ENCODE measurements at places on chromosomes 5 and 9. TPM values are rescaled to one million over a fixed set of nuclear protein-coding genes. Genes with fewer than 3 reads are reported as not detected.

The ARSI gene
- 6.6 TPM for total RNA-seq

The STK10 gene
- total RNA-seq = 33.6 TPM

The RLN2 gene
- 2.3 TPM for total RNA-seq

DNA sequence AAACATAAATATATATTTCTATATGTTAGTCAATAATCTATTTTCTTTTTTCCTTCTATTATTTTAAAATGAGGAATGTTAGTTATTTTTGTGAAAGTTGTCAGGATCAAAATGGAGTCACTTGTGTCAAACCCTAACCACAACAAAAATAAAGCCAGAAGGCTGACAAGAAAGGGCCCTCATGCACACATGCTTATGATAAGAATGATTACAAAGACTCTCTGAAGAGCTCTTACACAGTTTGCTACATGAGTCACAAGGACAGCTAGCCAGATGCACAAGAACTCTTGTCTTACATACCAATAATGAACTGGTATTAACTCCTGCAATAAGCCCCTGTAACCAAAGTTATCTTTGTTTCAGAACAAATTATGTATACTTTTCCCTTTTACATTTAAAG lies 64.7 kb downstream of the GGTA1 start:
- H3K27ac ChIP-seq = no peak overlapping the region
- no peaks in the 10 kb centered on the region for H3K4me1 ChIP-seq
- DNase-seq = no peak
- H3K27me3 ChIP-seq = no peaks in the 10 kb centered on the region

DNA sequence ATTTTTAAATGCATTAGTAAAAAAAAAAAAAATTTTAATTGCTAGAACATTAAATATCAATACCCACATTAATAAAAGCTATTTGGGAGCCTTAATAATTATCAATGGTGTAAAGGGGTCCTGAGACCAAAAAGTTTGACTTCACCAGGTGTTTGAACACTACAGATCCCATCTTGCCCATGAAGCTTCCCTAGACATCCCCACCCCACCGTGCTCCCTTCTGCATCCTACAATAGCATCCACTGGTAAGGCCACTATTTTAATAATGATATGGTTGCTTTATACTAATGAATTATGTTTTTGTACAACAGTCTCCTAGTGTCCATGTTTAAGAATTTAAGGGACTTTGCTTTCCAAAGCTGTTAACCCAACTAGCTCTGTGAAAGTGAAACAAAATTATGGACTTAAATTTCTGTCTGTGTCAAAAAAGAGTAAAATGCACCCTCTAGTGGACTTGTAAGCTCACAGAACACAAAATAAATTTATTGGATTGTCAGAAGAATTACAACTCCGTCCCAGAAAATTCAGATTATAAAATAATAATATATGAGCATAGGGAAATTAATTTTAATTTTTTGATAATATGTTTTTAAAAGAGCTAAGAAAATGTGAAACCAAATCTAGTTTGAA lies 76.0 kb downstream of the ARL15 start:
- H3K27me3 ChIP-seq = no peaks in the 10 kb centered on the region
- no peak for DNase-seq
- H3K4me1 ChIP-seq = peaks cover 3% of the 10 kb centered on the region
- no peaks in the 10 kb centered on the region for H3K36me3 ChIP-seq

GRCh38 chr9:132551556-132551955 lies 30.9 kb upstream of the BARHL1 start:
- no peak overlapping the region for H3K4me3 ChIP-seq
- H3K27ac ChIP-seq = no peak overlapping the region
- H3K36me3 ChIP-seq = no peaks in the 10 kb centered on the region
- H3K4me1 ChIP-seq = no peaks in the 10 kb centered on the region

DNA sequence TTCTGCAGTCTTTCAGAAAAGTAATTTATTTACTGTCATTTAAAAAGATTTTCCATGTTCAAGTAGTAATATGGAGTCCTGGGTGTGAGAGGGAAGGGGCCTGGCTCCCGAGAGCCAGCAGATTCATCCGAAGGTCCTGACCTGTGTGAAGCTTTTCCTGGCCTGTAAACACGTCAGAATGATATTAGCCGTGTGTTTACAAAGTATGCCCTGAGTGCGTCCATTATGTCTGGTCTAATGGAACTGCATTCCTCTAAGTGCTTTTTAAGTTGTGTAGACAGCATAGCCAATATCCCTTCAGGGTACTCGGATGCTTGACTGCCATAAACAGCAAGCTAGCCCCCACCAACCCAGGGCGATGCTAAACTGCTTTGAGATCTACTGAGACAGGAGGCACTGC lies 495.2 kb downstream of the AGTPBP1 start:
- no peaks in the 10 kb centered on the region for H3K27me3 ChIP-seq
- DNase-seq = no peak
- no peak overlapping the region for H3K27ac ChIP-seq
- H3K4me3 ChIP-seq = no peak overlapping the region
- no peaks in the 10 kb centered on the region for H3K4me1 ChIP-seq
- no peaks in the 10 kb centered on the region for H3K36me3 ChIP-seq

The PLAC8L1 gene
- total RNA-seq = not detected

GRCh38 chr9:31824860-31825259 lies 559.6 kb upstream of the ACO1 start:
- H3K27ac ChIP-seq = no peak overlapping the region
- no peak for DNase-seq
- no peaks in the 10 kb centered on the region for H3K27me3 ChIP-seq

The GMCL2 gene
- not detected for total RNA-seq

GRCh38 chr5:138952962-138953361 lies 77.8 kb upstream of the LRRTM2 start:
- H3K36me3 ChIP-seq = no peaks in the 10 kb centered on the region
- H3K27me3 ChIP-seq = no peaks in the 10 kb centered on the region
- H3K4me1 ChIP-seq = peaks cover 22% of the 10 kb centered on the region
- no peak overlapping the region for H3K4me3 ChIP-seq
- peak overlapping the region; percentile 40 for H3K27ac ChIP-seq

GRCh38 chr9:127650518-127650917 lies 38.4 kb downstream of the STXBP1 start:
- no peak for DNase-seq
- H3K36me3 ChIP-seq = peaks cover 16% of the 10 kb centered on the region
- peaks cover 2% of the 10 kb centered on the region for H3K4me1 ChIP-seq

GRCh38 chr5:178546675-178547033 lies 43.5 kb downstream of the COL23A1 start:
- no peak for DNase-seq
- H3K36me3 ChIP-seq = no peaks in the 10 kb centered on the region
- H3K27ac ChIP-seq = no peak overlapping the region
- no peak overlapping the region for H3K4me3 ChIP-seq
- peaks cover 12% of the 10 kb centered on the region for H3K4me1 ChIP-seq

DNA sequence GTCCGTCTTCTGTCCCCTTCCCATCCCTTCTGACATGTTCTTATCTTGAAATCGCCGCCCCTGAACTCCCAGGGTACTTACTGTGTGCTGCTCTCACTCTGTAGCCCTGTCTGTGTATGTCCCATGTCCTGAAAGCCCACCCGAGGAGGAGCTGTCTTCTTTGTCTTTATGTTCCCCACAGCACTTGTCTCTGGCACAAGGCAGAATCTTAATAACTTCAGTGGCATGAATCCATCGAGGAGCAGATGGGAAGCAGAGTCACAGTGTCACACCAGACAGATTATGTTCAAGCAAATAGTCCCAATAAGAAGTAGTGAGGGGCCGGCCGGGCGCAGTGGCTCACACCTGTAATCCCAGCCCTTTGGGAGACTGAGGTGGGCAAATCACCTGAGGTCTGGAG lies 29.7 kb upstream of the LTC4S start:
- H3K27ac ChIP-seq = no peak overlapping the region
- peaks cover 99% of the 10 kb centered on the region for H3K4me1 ChIP-seq
- DNase-seq = no peak
- H3K27me3 ChIP-seq = no peaks in the 10 kb centered on the region

The PCA3 gene
- total RNA-seq = 0.16 TPM

The PTGES gene
- total RNA-seq = 9.8 TPM

The ANKRD18A gene
- total RNA-seq = 5.4 TPM

DNA sequence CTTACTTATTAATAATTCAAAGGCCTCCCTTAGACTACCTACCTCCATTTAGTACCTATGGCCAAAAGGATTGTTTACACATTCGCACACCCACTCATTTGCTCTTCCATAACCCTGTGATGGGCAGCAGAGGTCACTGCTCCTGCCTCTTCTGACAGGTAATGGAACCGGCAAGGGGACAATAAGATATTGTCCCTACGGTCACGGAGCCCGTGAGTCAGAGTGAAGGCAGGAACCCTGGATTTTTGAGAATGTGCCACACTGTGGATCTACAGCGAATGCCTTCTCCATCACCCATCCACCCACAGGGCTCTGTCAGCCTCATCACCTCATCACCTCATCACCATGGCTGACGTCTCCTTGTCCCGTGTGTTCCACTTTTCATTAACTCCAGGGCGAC lies 132.3 kb downstream of the MYO10 start:
- no peaks in the 10 kb centered on the region for H3K36me3 ChIP-seq
- H3K27ac ChIP-seq = no peak overlapping the region
- H3K27me3 ChIP-seq = no peaks in the 10 kb centered on the region
- H3K4me3 ChIP-seq = no peak overlapping the region
- no peaks in the 10 kb centered on the region for H3K4me1 ChIP-seq
- no peak for DNase-seq

GRCh38 chr9:72577212-72577753 lies 55.9 kb downstream of the TMC1 start:
- H3K4me3 ChIP-seq = no peak overlapping the region
- H3K36me3 ChIP-seq = no peaks in the 10 kb centered on the region
- H3K27ac ChIP-seq = peak overlapping the region; percentile 76

GRCh38 chr9:135712613-135713295 lies 10.8 kb downstream of the KCNT1 start:
- no peaks in the 10 kb centered on the region for H3K36me3 ChIP-seq
- H3K4me3 ChIP-seq = no peak overlapping the region
- H3K27me3 ChIP-seq = peaks cover 16% of the 10 kb centered on the region
- H3K27ac ChIP-seq = no peak overlapping the region
- no peak for DNase-seq

GRCh38 chr5:61827445-61827975 lies 478.5 kb upstream of the KIF2A start:
- no peaks in the 10 kb centered on the region for H3K36me3 ChIP-seq
- no peaks in the 10 kb centered on the region for H3K4me1 ChIP-seq
- H3K27ac ChIP-seq = no peak overlapping the region
- no peaks in the 10 kb centered on the region for H3K27me3 ChIP-seq

DNA sequence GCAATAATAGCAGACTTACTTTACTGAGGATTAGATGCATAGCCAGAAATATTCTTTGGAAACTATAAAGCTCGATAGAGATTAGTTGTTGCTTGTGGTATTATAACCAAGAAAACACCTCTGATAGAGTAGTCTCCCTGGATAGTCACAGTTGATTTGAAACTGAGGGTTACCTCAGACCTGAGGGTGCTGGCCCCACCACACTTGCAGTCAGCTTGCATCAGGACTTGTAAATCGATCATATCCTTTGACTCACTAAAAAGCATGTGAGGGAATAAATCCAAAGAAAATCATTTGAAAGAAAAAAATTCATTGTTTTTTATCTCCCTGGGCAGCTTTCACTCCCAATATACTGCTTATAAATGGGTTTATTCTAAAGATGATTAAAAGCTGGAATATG lies 39.4 kb downstream of the GALNT12 start:
- no peaks in the 10 kb centered on the region for H3K27me3 ChIP-seq
- H3K36me3 ChIP-seq = no peaks in the 10 kb centered on the region
- no peak overlapping the region for H3K4me3 ChIP-seq
- peaks cover 8% of the 10 kb centered on the region for H3K4me1 ChIP-seq
- no peak for DNase-seq

The DMRT3 gene
- not detected for total RNA-seq

DNA sequence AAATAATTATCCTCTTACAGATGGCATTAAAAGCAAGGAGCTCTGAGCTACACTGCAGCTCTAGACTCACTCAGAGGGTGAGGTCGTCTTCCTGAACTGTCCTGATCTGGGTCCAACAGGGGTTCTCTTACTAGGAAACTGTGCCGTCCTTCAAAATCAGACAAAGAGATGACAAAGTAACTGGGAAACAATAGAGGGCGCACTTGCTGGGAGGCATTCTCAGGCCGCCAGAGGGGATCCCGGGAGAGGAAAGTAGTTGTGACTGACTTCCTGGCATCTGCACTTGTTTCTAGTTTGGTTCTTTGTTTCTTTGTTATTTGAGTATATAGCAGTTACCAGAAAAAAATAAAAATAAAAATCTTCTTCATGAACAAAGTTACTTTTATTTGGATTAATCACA lies 142.9 kb upstream of the MSX2 start:
- no peaks in the 10 kb centered on the region for H3K4me1 ChIP-seq
- H3K36me3 ChIP-seq = no peaks in the 10 kb centered on the region
- no peak overlapping the region for H3K4me3 ChIP-seq
- no peak overlapping the region for H3K27ac ChIP-seq

DNA sequence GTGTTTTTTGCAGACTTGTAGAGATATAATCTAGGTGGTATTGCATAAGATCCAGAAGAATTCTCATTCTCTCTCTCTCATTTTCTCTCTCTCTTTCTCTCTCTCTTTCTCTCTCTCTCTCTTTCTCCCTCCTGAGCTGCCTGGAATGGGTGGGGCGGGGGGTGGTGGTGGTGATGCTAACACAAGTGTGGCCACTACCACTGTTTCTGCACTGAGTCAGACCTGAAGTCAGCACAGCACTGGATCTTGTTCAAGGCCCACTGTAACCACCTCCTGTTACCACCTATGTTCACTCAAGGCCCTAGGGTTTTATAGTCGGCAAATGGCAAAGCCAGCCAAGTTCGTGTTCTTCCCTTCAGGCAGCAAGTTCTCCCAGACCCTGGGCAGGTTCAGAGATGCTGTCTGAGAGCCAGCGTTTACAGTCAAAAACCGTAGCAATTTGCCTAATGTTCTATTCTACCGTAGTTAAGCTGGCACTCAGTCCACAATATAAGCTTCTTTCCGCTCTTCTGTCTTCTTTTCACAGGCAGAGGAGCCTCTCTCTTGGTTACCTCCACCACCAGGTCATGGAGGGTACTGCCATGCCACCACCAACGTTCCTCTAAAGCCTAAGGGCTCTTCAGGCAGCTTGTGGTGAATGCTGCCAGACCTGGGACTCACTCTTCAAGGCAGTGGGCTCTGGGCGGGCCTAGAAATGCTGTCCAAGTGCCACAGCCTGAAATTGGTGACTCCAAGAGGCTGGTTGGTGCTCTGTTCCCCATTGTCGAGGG lies 235.7 kb upstream of the PRR16 start:
- no peak overlapping the region for H3K27ac ChIP-seq
- H3K4me1 ChIP-seq = no peaks in the 10 kb centered on the region
- H3K27me3 ChIP-seq = no peaks in the 10 kb centered on the region
